ENCODE measurements at places on chromosomes 4 and X. TPM values are rescaled to one million over a fixed set of nuclear protein-coding genes. Genes with fewer than 3 reads are reported as not detected.

- no peak for DNase-seq
Measured at GRCh38 chrX:7420717-7421116, 272.8 kb upstream of the PUDP start.

- no peak for DNase-seq
Measured at GRCh38 chr4:3879681-3880614, 113.8 kb downstream of the ADRA2C start.

DNA sequence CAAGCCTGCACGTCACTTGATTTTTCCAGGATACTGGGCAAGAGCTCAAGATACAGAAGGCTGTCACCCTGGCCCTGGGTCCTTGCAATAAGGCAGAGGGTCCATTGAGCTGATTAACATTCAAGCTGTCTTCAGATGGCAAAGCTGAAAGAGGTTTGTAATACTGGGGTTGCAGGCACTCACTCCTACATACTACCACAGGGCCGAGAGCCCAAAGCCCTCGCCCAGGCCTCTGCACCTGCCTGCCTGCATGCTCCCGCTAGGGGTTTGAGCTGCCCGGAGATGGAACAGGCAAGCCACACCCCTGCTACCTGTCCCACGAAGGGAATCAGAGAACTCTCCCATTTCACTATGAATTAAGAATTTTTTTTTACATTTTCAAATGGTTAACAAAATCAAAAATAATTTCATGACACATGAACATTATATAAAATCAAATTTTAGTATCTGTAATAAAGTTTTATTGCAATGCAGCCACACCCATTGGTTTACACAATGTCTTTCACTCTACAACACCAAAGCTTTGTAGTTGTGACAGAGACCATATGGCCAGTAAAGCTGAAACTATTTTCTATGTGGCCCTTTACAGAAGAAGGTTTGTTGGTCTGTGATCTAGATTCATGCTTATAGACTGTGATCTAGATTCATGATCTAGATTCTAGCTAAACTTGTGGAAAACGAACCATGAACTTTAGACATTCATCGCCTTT is 530.4 kb upstream of the IGFBP7 start:
- no peak for DNase-seq

DNA sequence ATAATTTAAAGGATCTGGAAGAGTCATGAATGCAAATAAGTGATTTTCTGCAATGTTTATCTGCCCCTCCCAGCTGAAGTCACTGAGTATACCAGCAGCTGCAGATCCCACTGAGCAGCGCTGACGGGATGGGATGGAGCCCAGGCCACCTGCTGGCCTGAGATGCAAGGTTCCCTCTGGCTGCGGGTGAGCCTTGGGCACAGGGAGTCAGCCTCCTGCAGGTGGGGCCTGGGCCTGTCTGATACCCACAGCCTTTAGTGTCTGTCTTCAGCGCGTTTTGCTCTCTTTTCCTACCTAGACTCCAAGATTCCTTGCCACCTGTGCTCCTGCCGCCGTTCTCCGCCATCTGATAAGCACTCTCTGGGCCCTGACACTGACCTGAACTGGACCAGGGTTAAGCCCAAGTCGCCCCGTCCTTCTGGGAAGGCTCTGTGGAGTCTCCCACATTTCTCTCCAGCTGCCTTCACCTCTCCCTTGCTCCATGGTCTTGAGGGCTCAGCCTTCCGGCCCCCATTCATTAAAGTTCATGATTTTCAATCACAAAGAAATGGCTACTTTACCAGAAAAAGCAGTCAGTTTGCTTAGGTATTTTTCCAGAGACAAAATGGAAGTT is 223.1 kb upstream of the FAT1 start:
- no peak for DNase-seq

GRCh38 chr4:4803216-4803911 is 56.1 kb upstream of the MSX1 start:
- no peak for DNase-seq

- no peak for DNase-seq
Measured at GRCh38 chrX:136963973-136964372, 69.8 kb downstream of the GPR101 start.

DNA sequence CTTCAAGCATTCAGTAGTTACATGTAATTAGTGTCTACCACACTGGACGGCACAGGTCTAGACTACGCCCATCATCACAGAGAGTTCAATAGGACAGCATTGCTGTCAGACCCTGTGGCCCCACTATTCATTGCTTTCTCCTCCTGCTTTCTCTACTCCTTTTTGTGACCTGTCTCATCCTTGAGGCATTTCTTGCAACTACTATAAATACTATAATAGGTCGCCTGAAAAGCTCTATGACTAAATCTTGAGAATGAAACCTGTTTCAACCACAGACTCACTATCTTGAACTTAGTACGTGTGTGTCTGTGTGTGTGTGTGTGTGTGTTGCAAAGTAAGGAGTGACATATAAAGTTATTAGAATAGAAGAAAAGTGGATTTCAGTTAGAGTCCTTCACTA is 252.9 kb upstream of the KLF3 start:
- DNase-seq = no peak

GRCh38 chr4:138192113-138192512 is 50.0 kb downstream of the SLC7A11 start:
- DNase-seq = no peak

DNA sequence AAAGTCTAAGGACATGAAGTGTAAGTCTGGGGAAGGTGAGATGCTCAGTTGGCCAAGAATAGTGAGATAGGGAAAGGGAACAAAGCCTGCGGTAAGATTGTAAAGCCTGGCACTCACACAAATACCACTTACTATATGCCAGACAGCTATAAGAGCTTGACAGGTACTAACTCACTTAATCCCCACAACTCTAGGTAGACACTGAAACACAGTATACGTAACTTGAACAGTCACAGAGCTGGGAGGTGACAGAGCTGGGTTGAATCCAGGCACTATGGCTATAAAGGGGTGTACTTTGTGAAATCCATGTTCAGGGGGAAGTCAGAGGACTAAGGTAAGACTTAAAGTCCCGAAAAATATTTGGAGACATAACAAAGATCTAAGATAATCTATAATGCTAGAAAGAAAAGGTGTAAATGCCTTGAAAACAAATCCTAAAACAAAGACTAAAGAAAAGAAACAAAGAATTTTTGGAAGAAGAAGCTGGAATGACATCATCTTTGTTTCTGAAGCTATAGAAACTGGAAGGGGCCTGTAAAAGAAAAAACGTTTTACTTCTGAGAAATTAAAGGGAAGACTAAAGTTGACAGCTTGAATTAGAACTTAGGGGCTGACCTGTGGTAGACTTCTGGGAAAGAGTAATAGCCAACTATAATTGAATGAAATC is 172.5 kb downstream of the PPP3CA start:
- no peak for DNase-seq

- no peak for DNase-seq
Measured at GRCh38 chr4:107826421-107826980, 1.8 kb downstream of the SGMS2 start.

DNA sequence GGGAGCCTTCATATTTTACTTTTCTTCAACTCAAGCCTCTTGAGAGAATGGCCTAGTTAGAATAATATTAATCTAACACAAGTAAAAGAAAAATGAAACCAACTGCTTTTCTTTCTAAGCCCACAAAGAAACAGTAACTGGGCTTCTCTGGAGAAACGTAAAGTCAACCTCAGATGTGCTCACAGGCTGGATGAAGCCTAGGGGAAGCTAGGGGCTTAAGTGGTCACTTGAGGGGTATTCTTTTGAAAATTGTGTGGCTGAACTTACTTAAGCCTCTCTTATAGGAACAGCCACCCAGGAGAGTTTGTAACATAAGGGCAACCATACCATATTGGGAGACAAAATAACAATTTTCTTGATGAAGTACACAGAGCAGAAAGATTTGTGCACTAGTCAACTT is 279.0 kb downstream of the SPRY1 start:
- no peak for DNase-seq

DNA sequence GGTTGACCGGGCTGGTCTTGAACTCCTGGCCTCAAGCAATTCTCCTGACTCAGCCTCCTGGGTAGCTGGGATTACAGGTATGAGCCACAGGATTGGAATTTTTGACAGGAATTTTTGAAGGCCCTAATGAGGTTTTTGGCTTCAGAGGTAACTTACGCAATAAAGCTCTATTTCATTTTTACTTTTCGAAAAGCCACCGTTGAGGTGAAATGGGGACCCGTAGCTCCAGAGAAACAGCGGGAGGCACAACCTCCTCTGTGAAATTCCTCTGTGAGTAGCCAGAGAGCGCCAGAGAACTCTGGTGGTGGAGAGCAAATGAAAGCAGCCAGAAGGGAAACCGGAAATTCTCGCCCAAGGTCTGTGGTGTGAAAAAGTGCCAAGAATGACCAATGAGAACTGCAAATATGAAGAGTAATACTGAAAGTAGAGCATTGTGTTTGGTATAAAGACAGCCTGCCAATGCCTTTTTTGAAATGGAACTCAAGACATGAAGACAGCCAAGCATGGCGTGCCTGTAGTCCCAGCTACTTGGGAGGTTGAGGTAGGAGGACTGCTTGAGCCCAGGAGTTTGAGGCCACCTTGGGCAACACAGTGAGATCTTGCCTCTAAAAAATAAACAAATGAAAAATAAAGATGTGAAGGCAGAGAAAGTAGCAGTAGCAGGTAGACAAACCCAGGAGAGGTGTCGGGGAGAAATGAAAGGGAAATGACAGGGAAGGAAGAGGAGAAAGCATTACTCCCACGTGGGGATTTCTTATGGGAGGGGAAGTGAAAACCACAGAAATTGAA is 33.0 kb upstream of the TMEM131L start:
- DNase-seq = peak; percentile 68

- DNase-seq = no peak
Measured at GRCh38 chrX:9122519-9123245, 88.8 kb upstream of the FAM9B start.

DNA sequence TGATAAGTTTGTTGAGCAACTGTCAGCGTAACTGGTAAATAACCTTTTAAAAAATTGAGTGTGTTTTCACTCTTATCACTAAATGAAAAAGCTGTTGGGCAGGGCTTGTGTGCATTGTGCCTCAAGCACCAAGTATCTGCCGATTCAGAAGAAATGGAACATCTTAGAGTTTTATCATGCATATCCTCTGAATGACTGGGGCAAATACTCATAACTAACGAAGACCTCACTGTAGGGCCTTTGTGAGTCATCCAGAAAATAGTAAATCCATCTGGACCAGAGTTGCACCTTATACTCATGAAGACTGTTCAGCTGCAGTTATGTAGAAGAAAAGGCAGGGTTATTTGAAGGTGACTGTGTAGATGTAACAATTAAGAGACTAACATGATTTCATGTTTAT is 222.1 kb downstream of the CAMK2D start:
- DNase-seq = peak; percentile 33

- no peak for DNase-seq
Measured at GRCh38 chr4:87055311-87055710, 120.5 kb downstream of the AFF1 start.

- no peak for DNase-seq
Measured at GRCh38 chr4:31171362-31171761, 451.2 kb downstream of the PCDH7 start.

GRCh38 chrX:861340-861890 is 230.8 kb downstream of the SHOX start:
- DNase-seq = no peak

DNA sequence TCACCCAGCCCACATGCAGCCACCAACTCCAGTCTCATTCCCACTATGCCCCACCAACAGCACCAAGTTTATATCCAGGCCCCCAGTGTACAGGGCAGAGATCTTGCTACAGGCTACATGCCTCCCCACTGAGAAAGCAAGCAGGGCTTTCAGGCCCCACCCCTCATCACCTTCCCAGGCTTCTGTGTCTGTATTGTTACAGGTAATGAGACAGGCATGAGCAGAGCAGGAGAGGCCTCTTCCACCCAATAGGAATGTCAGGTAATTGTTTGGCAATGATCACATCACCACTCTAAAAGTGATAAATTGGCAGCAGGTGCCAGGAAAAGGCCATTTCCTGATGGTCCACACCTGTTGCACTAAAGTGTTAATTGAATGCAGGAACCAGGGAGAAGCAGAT is 102.5 kb downstream of the ZNF518B start:
- no peak for DNase-seq

- DNase-seq = no peak
Measured at GRCh38 chr4:69836287-69836686, 23.7 kb downstream of the SULT1E1 start.

DNA sequence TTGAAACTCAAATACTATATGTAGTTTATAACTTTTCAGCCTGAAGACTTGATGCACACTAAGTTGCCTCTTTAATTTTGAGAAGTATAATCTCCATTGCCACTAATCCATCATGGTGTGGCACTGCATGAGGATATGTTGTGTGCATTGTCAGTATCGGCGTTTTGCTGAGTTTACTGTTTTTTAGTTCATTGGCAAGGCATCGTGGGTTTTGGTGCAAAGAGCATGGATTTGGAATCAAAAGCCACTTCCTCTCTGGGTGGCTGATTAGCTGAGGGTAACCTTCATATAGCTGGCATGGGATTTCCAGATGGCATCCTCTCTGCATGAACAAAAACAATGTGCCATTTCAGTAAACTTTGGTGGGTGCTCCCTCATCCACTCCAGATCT is 38.7 kb downstream of the FHL1 start:
- DNase-seq = no peak

DNA sequence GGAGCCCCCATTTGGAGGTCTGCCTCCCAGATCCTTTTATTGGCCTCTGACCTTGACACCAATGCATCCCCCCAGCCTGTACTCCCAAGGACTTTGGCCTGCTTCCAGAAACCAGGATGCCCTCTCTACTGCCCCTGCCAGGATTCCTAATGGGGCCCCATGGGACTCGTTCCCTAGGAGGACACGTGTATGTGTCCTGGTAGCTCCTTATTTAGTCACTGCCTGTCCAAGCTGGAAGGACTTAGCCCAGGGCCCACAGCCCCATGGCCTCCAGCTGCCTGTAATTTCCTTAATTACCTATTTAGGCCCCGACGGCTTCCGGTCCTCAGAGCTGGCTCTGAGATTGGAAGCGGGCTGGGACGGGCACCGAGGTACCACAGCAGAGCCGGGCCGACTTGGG is 9.4 kb downstream of the ATP2B3 start:
- DNase-seq = no peak

- no peak for DNase-seq
Measured at GRCh38 chr4:106494066-106494465, 125.5 kb upstream of the GIMD1 start.

- DNase-seq = no peak
Measured at GRCh38 chr4:11724731-11725130, 296.0 kb upstream of the HS3ST1 start.

DNA sequence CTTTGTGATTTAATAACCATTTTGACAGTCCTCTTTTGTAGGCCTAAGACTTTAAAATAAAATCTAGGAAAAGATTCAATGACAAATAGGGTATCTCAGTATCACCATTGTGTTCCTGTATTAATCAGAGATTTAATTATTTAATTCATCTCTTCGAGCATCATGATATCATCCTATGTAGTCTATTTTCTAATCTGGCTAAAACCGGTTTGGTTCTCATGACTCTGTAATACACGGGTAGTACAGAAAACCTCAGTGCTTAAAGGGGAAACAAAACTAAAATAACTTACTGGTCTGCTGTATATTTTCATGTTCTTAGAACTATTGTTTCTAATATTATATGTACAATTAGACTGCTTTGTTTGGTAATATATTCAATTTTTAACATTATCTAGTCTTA is 23.7 kb upstream of the FBXW7 start:
- no peak for DNase-seq

GRCh38 chrX:139844163-139844562 is 88.7 kb downstream of the ATP11C start:
- DNase-seq = no peak

Gene VCX3A
- polyA plus RNA-seq = not detected

Gene SEC24B
- 47.6 TPM for polyA plus RNA-seq

Gene FABP2
- not detected for polyA plus RNA-seq

Gene EVC
- 7.3 TPM for polyA plus RNA-seq

Gene MAOA
- polyA plus RNA-seq = 69.7 TPM

Gene PAGE4
- polyA plus RNA-seq = not detected

Gene SOD3
- polyA plus RNA-seq = not detected
